ENCODE measurements at places on chromosomes 1 and 21. TPM values are rescaled to one million over a fixed set of nuclear protein-coding genes. Genes with fewer than 3 reads are reported as not detected.
A peak's percentile ranks its signal among the peaks of the same experiment; 100 is the strongest.

DNA sequence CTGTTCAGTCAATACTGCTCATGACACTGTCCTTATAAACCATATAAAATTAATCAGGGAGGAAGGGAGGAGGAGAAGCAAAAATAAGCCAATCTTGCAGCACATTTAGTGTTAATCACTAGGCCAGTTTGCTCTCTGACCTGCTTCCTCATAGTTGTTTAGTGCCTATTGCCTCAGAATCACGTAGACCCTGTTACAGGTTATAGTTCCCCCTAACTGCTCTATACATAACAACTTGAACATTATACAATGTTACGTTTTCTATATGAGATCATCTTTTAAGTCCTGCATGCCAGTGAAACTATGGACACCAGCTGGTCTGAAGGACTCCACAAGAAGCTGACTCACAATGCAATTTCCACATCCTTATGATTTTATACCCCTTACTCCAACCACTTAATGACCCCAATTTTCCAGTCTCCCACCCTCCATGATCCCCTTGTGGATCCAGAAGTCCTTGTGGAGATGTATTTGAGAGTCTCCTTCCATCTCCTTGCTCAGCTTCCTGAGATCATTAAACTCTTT lies 34.9 kb upstream of the TACSTD2 start:
- no peak for DNase-seq

- DNase-seq, result peak; percentile 58
These were observed 26.5 kb downstream of the HMGCS2 start for GRCh38 chr1:119742202-119742601.

DNA sequence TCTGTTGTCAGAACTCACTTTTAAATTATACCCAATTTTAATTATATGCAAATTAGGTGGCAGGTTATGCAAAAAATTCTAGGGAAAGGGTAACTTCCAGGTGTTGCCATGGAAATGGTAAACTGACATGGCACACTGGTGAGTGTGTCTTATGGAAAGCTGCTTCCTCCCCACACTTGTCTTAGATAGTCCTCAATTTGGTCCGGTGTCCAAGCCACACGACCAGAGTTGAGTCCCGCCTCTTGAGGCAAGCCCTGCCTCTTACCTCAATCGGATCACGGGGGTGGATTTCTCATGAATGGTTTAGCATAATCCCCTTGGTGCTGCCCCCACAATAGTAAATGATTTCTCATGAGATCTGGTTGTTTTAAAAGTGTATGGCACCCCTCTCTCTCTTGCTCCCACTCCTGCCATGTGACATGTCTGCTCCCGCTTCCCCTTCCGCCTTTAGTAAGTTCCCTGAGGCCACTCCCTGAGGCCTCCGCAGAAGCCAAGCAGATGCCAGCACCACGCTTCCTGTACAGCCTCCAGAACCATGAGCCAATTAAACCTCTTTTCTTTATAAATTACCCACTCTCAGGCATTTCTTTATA lies 74.9 kb downstream of the MATN1 start:
- DNase-seq, result no peak

DNA sequence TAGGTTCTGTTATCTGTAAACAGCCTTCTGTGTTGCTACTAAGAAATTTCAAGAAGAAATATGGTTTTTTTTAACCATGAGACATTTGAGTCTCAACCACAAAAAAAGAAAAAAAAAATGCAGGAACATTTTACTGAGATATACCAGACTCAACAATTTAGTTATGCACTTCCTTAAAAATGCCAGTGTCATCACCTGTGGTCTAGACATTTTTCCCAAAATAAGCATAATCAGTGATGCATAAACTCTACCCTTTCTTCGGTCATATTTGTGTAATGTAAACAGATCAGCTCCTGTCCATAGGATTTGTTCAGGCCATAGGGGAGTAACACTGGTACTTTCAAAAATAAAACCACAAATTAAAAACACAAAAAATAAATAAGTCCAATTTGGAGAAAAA lies 122.6 kb upstream of the TNFSF4 start:
- no peak for DNase-seq

- no peak for DNase-seq
These were observed 408.1 kb upstream of the ADGRL2 start for GRCh38 chr1:81392526-81393226.

DNA sequence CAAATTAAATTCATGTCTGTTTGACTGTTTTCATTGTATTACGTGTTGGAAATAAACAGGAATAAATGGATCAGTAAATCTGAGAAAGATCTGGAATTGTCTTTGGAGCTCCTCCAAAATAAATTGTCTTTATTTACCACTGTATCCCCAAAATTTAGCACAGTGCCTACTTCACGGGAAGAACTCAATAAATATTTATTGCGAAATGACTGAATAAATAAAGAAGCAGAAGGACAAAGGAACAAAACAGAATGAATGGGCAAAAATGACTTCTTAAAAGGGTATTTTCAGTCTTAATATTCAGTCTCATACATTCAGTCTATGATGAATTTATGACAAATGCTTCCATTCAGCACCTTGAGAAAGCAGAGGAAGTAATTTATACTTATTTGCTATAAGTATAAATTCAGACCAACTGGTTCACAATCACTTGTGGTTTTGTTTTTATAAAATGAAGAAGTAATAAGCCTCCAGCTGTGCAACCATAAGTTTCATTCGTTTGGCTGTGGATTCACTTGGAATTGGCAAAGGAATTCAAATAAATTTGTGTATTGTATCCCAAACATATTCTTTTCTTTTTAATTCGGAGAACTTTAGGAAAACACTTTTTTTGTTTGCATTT lies 19.2 kb upstream of the PRKAA2 start:
- no peak for DNase-seq

DNA sequence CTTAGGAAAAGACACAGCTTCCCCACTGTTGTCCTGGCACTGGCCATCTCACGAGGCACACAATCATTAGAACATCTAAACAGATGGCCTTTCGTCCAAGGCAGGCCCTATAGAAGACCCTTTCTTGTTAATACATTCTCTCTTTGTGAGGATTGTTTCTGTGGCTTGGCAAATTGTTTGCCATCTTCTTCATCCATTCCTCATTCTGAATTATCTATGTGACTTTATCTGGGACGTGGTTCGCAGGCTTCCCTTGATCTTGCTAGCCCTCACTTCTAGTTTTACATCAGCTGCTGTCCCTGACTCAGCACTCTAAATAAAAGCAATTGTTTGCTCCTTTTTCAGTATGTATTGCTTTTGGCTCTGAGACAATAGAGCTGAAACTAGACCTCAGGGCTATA lies 101.1 kb upstream of the ZC3H11B start:
- no peak for DNase-seq

DNA sequence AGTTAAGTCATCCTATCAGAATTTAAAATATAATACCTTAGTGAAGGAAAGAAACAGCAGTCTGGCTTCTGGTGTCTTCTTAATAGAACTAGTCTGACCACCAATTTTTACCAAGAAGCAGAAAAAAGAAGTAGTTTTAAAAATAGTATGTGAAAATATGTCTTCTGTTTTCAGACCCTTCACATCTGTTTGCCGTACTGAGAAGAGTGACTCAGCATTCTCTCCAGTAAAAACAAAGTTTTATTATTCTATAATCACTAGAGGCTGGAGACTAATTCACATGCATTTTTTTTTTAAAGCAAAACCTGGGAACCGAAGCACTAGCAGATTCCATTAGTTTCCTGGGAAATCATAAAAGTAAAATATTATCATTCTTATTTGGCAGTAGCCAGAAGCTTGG lies 163.8 kb downstream of the COL24A1 start:
- no peak for DNase-seq

GRCh38 chr1:57118948-57119603 lies 153.3 kb upstream of the C8B start:
- no peak for DNase-seq

DNA sequence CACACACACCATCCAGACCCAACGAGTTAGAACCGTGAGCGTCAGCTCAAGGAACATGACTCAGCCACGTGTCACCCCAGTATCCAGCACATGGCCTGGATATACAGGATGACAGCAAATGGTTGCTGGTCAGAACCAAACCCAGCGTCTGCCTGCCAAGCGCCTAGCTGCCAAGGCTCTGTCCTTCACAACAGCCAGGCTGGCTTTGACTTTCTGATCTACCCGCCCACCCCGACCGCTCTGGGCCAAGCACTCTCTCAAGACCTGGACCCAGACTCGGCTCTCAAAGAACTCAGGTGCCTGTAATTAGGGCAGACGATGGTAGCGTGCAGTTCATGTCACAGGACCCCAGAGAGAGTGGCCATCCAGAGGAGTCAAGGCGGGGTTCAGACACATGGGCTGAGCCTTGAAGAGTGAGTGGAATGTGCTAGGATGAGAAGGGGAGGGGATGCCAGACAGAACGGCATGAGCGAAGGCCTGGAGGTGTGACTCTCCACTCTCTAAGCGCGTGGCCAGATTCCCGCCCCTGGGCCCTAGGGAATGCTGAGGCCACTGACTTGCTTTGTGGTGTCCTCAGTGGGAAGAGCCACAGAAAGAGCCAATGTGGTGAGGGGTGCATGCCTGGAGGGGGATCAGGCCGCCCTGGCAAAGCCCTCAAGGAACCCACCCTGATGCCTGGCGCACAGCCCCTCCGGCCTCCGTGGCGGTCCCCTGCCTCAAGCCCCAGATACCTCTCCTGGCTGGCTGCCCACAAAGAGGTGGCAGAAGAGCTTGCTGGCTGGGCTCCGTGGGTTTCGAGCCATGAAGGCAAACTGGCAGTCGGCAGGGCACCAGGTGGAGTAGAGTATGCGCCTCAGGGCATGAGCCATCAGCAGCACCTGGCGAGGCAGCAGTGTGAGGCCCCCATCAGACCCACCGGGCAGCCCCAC lies 7.0 kb downstream of the SH2D5 start:
- DNase-seq, result no peak

DNA sequence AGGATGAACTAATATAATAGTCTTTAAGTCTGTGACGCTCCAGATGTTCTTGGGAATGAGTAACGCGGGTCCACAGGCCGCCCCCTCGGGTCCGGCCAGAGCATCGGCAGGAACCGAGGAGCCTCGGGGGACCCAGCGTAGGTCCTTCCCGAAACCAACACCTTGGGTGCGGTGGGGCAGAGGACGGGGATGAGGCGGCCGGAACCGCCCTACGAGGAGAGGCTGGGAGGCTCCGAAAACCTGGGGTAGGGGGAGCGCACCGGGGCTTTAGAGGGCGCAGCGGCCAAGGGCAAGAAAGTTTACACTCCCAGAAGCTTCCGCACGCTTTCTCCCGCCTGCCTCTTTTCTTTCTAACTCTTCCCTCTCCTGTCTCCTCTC lies 7.1 kb downstream of the DMRTA2 start:
- no peak for DNase-seq

GRCh38 chr1:67752306-67752705 lies 67.3 kb downstream of the GADD45A start:
- DNase-seq, result no peak

GRCh38 chr1:73161418-73161817 lies 879.1 kb upstream of the NEGR1 start:
- no peak for DNase-seq

- DNase-seq, result no peak
These were observed 346.9 kb upstream of the DAB1 start for GRCh38 chr1:57770772-57771171.

DNA sequence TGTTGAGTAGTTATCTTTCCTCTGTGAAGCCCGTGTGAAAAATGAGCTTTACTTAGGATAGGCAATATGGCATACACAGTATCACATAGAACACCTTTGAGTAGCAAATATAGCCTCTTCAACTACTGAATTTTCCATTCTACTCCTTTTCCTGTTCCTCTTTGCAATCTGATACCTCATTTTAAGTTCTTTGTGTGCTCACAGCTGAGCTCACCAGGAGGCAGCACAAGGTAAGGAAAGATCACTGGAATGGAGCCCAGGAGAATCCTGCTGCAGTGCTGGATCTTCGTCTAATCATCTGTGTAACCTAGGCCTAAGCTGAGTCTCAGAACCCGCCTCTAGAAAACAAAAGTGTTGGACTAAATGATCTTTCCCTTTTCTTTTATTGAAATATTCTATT lies 171.0 kb downstream of the LRRC40 start:
- no peak for DNase-seq

- DNase-seq, result no peak
These were observed 17.7 kb upstream of the DMBX1 start for GRCh38 chr1:46471848-46472492.

DNA sequence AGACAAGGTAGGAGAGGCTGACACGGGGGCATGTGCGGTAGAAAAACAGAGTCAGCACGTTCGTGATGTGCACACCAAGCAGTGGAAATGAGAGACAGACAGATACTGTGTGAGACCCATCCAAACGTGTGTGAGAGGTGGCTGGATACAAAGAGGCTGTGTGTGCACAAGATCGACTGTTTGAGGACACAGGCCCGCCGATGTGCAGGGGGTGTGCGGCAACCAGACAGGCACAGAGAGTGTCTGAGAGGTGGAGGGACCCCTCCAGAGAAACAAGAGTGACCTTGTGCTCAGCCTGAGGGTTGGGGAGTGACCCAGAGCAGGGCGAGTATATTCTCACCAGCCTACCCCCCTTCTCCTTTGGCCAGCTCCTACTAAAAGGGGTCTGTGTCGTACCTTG lies 97.8 kb upstream of the IPO9 start:
- DNase-seq, result no peak

DNA sequence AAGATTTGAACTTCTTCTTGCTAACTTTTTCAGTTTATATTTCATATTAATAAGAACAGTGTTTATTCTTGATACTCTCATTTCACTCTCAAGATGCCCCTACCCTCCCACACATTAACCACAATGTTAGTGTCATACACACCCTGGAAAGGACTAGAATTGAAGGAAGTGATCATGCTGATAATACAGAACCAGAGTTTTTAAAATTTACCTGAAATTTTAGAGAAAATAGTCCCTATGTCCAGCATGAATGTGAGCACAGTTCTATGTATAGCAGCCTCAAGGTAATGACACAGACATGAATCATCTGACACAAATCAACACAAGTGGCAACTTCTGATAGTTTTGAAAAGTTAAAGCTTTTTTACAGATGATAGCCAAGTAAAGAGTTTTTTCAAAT lies 26.0 kb downstream of the RGS1 start:
- DNase-seq, result no peak

DNA sequence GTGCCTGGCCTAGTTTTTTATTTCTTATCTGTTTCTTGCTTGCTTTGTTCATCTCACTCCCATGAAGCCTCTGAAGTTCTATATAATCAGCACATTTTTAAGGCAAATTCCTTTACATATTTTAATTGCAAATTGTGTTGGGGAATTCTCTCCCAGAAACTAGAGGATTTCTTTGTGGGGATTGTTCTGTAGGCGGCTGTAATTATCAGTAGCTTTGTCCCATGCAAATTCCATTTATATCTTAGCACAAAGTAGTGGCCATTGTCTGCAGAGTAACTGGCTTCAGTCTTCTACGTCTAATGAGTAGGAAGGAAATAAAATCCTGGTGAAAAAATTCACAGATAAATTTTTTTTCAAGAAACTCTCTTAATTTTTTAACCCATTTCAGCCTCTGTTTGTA lies 35.7 kb downstream of the CLEC20A start:
- no peak for DNase-seq

The NT5C1A gene
- total RNA-seq, result 2.9 TPM

The LDLRAD1 gene
- total RNA-seq, result 1.3 TPM

The RLF gene
- 16.5 TPM for total RNA-seq

The SEC16B gene
- total RNA-seq, result 7.3 TPM

The UTS2 gene
- total RNA-seq, result not detected

The PDC gene
- not detected for total RNA-seq

The CAMK2N1 gene
- 140 TPM for total RNA-seq

The CTSE gene
- 105 TPM for total RNA-seq

The CSTB gene
- 68.2 TPM for total RNA-seq

The DIO1 gene
- 6.2 TPM for total RNA-seq

The IFI44 gene
- total RNA-seq, result 22.7 TPM

The SETDB1 gene
- 42.6 TPM for total RNA-seq

The GNG12 gene
- total RNA-seq, result 89.9 TPM
